RWPE2 (cell line): ENCODE measurements at places on chromosomes 7 and 10.
A peak's percentile ranks its signal among the peaks of the same experiment; 100 is the strongest.

GRCh38 chr7:128932862-128933179 is 4.9 kb upstream of the IRF5 start:
- no peak for DNase-seq

GRCh38 chr10:7255517-7255916 is 155.3 kb downstream of the SFMBT2 start:
- no peak for DNase-seq

GRCh38 chr10:21318540-21319167 is 206.8 kb downstream of the SKIDA1 start:
- no peak for DNase-seq

DNA sequence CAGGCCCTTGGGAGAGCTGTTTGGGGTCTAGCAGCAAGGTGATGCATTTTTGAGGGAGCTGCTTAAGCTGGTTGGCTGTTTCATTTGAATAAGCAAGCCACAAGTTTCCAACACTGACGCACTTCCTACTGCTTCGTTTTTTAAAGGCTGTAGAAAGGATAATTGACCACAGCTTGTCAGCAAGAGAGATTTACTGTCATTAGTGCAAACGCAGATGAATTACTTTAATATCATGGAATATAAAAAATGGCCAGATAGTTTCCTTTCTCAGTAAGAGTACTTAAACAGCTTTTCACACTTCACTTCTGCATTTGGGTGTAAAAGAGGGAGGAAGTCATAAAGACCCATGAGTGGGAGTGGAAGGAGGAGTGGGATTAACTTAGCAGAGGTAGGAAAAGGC is 61.5 kb downstream of the FZD1 start:
- no peak for DNase-seq

GRCh38 chr10:97140902-97141745 is 44.6 kb downstream of the SLIT1 start:
- no peak for DNase-seq

GRCh38 chr7:76514926-76515771 is 4.8 kb downstream of the UPK3B start:
- no peak for DNase-seq

DNA sequence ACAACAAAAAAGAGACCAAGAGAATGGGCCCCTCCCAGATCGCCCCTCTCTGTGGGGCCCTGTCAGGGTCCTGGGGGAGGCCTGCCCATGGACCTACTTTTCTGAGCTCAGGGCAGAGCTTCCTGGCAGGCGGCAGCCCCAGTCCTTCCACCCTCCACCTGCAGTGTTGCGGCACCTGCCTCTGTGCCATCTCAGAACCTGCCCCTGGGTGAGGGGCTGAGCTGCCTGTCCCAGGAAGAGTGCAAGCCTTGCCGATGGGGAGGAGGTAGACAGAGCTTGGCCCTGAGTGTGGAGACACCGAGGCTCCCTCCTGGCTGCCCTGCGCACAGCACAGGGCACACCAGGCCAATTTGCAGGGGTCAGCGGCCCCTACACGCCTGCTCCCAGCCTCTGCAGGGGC is 67.5 kb downstream of the UNCX start:
- DNase-seq: no peak

DNA sequence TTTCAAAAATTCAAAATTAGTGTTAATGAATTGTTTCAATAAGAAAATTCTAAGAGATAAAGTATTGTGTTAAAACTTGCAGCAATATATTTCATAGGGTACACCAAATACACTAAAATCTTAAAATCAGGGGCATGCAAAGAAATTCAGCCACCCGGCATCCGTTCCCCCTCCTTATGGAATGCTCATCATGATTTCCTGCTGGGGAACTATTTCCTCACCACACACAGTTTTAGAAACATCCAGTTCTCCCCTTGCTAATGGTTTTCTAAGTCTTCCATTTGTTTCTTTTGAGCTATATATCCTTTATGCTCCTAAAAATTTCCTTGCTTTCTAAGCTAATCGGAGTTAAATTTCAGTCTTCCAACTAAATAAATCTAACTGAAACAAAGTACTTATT is 60.7 kb downstream of the CHCHD3 start:
- DNase-seq: no peak

- no peak for DNase-seq
These were observed 326.8 kb upstream of the POT1 start for GRCh38 chr7:125256446-125256845.

DNA sequence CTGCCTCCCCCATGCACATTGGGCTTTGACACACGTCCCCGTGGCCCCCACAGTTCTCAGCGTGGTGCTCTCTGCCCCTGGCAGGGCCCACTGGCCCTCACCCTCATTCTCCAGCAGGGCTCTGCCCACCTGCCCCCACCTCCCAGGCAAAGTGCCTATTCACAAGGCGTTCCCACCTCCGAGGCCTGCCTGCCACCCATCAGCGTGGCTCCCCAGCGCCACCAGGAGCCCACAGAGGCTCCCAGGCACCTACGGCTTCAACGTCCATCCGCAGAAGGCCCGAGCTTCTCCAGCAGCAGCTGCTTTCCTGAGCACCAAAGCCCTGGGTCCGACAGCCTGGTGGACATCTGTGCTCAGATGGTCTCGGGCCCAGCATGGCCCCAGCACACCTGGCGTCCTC is 211.8 kb upstream of the PPP2R2D start:
- DNase-seq: no peak

- peak; percentile 31 for DNase-seq
These were observed 22.7 kb downstream of the ELFN1 start for GRCh38 chr7:1692515-1693418.

DNA sequence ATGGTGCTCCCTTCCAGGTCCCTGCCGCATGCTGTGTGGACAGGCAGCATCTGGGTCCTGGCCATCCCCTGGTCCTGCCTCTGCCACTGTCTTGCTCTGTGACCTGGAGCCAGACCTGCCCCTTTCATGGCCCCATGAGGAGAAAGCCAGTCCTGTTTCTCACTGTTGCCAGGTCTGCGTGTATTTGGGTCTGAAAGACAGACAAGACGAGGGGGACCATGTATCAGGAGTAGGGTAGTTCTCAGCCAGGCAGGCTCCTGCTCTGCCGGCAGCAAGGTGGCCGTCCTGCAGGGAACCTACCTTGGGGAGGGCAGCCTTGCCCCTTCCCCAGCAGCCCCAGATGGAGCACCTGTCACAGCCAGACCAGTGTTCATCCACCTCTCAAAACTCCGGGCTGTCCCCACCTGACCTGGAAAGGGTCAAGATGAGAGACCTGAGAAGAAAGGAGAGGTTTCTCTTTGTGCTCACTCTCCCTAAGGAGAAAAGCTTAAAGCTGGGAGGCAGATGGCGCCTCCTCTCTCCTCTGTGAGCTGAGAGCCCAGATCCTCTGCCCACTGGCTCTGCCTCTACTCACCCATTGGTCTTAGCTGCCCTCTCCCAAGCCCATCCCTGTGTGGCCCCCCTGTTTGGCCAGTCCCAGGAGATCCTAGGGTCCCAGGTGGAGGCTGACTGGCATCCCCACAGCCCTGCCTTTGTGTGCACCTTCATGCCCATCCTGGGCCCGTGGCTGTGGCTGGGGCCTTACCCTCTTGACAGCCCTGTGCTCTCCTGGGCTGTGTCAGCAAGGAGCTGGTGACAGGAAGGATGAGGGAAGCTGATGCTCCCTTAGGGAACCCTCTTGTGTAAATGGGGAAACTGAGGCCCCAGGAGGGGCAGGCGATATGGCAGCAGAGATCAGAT is 116.1 kb upstream of the PCBD1 start:
- no peak for DNase-seq

GRCh38 chr10:1212571-1213141 is 156.5 kb downstream of the WDR37 start:
- no peak for DNase-seq

DNA sequence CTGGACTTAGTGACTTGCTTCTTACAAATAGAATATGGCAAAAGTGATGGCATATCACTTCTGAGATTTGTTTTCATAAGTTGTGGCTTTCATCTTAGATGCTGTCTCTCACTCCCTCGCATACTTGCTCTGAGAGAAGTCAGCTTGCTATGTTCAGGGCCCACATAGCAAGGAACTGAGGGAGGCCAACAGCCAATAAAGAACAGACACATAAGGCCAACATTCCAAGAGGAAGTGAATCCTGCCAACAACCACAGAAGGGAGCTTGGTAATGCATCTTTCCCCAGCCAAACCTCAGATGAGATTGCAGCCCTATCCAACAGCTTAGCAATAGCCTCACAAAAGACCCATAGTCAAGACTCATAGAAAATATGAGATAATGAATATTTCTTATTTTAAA is 39.2 kb upstream of the DMTF1 start:
- DNase-seq: no peak

- DNase-seq: no peak
These were observed 285.1 kb downstream of the LRMDA start for GRCh38 chr10:75716506-75716905.

DNA sequence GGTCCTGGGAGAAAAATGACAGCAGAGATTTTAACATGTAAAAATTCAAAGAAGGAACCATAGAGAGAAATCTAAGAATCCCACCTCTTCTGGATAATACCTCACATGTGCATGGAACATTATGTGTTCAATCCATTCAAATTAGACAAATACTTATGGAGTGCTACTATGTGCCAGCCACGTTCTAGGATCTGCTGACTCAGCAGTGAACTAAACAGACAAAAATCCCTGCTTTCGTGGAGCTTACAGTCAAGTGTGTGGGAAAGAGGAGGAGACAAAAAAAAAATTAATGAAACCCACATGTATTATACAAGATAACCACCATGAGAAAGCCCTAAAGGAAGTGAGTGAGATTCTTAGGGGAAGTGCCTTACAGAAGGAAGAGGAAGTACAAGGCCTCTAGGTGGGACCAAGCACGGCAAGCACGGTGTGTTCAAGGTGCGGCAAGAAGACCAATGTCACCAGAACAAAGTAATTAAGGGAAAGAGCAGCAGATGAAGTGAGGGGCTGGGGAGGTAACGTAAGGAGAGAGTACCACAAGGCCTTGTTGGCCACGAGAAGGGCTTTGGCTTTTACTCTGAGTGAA is 71.0 kb downstream of the SLC25A13 start:
- DNase-seq: no peak

DNA sequence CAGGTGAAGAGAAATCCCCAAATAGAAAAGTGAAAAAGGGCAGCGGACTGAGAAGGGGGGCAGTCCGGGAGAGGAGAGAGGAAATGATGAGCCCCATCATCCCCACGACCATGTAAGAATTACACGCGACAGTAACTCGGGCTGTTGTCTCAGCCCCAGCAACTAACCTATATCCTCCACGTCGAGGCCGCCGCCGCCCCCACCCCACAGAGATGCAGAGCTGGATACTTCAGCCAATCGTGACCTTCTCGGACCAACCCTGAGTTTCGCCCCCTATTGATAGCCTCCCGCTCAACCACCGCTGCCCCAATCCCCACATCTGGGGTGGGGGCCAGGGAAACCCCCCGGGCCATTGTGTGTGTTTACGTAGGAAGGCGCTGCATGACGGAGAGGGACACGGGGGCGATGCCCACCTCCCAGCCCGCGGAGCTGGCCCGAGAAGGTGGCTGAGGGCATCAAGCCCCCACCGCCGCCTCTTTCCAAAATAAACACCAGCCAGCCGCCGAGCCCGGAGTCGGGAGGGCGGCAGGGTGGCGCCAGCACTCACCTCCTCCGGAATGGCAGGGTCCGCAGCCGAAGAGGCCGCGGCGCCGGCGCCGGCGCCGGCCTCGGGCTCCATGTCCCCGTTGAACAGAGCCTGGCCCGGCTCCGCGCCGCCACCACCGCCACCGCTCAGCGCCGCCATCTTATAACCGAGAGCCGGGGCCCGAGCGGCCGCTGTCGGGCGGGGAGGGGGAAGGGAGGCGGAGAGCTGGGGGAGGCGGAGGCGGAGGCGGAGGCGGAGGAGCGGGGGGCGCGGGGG is 509 bp downstream of the BRAF start:
- DNase-seq: peak; percentile 69

DNA sequence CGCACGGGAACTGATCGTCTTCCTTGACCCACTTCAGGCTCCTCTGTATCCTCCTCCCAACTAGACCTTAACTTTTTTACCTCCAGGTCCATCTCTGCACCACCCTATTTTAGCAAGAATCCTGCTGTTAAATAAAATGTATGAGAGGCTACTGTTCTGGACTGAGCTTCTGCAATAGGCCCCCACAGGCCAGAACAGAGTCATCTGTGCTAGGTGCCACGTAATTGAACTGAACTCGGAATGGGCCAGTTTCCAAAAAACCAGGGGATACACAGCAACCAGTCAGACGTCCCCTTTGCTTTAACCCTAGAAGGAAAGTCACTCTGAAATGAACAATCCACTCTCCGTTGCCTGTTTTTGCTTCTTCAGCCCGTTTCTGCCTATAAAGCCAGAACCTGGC is 71.3 kb downstream of the CHST15 start:
- DNase-seq: no peak

- DNase-seq: no peak
These were observed 32.0 kb upstream of the HABP2 start for GRCh38 chr10:113520690-113521474.

DNA sequence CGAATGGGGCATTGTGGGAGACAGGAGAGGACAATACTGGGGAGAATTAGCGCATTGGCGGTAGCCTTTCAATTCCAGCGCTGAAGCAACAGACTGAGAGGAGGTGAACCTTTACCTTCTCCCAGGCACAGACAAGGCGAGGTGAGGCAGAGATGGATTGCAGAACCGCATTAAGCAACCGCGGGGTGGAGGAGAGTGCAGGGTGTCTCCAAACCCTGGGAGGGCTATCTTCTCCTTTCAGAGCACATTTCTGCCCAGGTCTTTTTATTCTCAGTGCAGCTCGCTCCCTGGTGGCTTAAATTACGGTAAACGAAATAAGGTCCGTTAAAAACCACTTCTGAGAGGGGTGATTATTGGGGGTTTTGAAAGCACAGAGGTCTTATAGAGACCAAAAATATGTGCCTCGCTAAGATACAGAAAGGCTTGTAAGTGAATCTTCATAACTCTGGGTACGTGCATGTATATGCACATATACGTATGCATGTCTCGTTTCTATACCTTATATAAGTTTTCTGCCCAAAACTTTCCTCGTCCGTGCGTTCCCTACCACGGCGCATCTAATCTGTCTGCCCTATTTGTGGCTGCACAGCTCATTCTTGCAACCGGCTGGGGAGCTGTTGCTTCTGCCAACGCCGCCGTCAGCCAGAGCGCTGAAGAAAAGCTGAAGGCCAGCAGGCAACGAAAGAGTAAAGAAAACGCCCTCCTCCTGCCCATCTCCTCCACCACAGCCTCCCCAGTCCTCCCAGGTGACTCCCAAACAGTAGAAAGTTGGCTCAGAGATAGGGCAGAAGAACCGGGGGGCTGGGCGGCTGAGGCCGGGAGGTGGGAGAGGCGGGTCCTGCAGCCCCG is 895 bp upstream of the ZNF804B start:
- DNase-seq: no peak

- no peak for DNase-seq
These were observed 84.1 kb upstream of the SH2B2 start for GRCh38 chr7:102202556-102202955.

DNA sequence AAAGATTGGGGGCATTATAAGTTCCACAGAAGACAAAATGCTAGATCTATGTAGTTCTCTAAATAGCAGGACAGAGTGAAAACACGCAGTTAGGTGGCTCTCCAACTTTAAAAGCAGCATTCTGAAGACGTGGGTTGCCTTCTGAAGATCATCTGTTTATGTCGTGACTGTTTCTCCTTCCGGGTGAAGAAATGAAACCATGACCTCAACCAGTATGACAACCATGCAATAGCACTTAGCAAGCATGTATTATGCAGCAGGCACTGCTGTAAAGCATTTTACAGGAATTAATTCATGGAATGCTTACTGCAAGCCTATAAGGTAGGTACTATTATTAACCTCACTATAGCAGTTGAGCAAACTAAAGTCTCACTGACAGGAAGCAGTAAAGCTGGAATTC is 125.2 kb downstream of the SLC25A13 start:
- DNase-seq: no peak
